A549 treated with Hydrocortisone at 1 μM for 4 hours (cell line): ENCODE measurements at places on chromosomes 12 and 14. TPM values are rescaled to one million over a fixed set of nuclear protein-coding genes. Genes with fewer than 3 reads are reported as not detected.

The KCNC2 gene
- not detected in 5 replicates for total RNA-seq

The JPH4 gene
- total RNA-seq, result 0.06 to 0.10 TPM (median 0.08 TPM) in 5 replicates

The BDKRB2 gene
- 0.80 to 1.4 TPM (median 1.1 TPM) in 5 replicates for total RNA-seq

The TMEM30B gene
- 0.18 to 0.39 TPM (median 0.25 TPM) in 5 replicates for total RNA-seq

The OR4E2 gene
- total RNA-seq, result not detected in 5 replicates
